ENCODE measurements at places on chromosomes 12 and 14.

DNA sequence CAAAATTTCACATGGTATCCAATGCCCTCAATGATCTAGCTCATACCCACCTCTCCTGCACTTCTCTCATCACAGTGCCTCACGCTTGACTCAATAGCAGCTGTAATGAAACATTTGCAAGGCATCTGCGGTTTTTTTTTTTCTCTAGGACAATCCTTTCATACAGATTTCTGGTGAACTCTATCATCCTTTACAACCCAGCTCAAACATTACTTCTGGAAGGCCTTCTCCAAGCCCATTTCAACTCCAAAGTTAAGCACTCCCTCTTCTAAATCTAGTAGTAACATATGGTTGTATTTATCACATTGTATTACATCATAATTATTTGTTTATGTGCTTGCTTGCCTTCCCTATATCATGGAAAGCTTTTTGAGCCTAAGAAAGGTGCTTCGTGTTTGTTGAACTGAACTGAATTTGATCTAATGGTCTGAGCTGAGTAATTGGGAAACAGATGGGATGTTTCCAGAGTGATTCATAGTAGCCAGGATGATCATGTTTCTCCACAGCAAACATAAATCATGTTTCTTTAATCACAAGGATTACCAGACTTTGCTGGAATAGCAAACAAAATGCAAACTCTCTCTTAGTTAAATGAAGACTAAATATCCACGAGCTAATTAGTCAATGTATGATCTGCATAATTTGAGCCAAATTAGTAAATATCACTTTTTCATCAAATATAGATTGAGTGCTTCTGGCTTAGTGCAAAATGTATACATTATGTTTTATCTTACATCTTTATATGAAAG lies 14.3 kb downstream of the CFL2 start:
- DNase-seq: no peak

- DNase-seq: no peak
Measured at GRCh38 chr12:121657305-121658008, 12.0 kb downstream of the MORN3 start.

DNA sequence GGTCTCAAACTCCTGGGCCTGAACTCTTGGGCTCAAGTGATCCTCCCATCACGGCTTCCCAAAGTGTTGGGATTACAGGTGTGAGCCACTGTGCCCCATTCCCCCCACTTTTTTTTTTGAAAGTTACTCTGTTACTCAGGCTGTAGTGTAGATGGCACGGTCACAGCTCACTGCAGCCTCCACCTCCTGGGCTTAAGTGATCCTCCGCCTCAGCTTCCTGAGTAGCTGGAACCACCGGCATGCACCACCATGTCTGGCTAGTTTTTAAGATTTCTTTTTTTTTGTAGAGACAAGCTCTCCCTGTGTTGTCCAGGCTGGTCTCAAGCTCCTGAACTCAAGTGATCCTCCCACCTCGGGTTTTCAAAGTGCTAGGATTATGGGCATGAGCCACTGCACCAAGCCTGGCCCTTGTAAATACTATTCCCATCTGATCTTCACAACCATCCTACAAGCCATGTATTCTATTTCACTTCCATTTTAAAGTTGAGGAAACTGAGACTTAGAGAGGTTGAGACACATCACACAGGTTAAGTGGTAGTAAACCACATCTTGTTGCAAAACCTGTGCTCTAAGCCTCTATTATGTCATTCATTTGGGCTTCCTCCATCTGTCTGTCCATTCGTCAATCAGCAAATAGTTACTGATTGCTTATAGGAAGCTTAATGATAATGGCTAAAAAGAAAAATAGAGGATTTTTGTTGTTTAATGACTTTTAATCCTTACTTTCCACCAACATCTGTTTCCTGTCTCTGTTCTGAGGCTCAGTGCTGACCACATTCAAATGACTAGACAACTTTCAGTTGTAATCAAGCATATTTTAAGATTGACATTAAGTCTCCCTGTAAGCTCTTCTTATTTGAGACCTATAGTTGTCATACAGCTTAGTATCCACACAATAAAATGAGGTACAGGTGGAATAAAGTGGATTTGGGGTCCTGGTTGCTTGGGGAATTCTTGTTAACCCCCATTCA lies 9.2 kb downstream of the ASCL4 start:
- no peak for DNase-seq

DNA sequence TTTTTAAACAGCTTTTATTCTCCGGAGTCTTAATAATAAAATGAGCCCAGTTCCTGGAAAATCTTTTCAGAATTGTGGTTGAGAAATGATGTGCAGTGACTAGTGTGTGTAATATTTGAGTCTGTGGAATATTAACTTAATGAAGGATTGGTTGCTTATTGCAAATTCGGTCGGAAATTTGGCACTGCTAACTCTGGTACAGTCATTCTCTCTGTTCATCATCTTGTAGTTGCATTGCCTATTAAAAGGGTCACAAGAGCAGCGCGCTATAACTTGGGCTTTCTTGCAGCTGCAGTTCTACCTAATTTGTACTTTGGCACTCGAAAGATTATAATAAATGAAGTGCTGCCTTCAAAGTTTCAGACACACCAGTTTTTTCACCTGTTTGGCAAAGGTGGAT lies 146.0 kb downstream of the FLRT2 start:
- DNase-seq: no peak

- DNase-seq: no peak
Measured at GRCh38 chr12:52183971-52184370, 7.8 kb downstream of the KRT80 start.

DNA sequence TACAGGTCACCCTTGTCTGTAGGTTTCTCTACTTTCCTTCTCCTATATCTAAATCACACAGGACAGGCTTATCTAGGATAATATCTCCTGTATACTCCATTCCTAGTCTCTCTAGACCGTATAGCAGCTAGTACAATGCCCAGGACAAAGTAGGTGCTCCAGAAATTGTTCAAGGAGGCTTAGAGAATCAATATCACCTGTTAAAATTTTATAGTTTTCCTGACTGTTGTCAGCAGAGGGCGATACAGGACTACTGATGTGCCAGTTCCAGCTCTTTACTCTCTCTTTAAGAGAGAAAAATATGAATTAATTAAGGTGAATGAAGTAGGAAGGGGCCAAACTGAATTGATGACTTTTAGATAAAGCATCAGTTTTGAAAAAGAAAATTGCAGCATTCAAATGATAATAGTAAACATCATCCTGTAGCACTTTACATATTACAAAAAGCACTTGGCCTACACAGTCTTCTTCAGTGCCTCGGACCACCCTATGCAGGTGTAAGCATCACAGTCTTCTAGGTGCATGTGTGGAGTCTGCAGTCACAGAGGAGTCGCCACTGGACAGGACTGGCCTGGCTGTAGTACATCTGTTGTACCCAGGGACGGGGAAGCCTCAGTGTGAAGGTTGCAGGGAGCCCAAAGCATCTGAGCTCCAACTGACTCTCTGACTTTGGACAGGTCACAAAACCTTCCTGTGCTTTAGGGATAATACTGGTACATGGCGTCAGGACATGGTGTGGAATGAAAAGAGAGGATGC lies 61.9 kb upstream of the MAX start:
- DNase-seq: no peak

DNA sequence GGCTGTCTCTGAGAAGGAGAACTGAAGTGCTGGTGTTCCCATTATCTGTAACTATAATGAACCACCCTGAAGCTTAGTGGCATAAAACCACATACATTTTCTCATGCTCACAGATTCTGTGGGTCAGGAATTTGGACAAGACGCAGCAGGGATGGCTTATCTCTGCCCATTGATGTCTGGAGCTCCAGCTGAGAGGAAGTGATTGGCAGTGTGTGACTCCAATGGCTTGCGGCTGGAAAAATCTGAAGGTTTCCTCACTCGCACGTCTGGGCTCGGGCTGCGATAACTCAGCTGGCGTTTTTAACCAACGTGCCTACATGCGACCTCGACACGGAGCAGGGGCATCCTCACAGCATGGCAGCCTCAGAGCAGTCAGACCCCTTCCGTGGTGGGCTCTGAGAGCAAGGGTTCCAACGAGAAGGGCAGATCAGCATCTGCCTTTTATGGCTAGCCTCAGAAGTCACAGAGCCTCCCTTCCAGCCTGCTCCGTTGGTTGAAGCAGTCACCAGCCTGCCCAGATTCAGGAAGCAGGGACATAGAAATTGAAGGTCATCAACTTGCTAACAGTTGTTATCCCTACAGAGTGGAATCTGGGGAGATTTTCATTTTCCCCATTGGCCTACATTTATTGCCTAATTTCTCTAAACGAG lies 143.3 kb upstream of the BCL2L14 start:
- DNase-seq: no peak

GRCh38 chr14:94542811-94543440 lies 18.3 kb upstream of the SERPINA4 start:
- DNase-seq: no peak

DNA sequence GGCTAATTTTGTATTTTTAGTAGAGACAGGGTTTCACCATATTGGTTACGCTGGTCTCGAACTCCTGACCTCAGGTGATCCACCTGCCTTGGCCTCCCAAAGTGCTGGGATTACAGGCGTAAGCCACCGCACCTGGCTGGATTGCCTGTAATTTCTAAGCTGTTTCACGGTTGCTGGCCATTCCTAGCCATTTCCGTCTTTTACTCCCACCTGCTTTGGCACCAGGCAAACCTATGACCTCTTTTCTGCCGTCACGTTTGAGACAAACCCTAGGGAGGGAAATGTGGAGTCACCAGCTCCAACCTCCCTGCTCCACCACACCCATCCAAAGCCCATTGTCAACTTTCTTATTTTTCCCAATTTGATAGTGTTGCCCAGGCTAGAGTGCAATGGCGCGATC lies 1.2 kb downstream of the GPR132 start:
- DNase-seq: no peak

GRCh38 chr12:69816082-69816481 lies 8.9 kb upstream of the MYRFL start:
- no peak for DNase-seq

GRCh38 chr14:81802341-81802740 lies 268.7 kb upstream of the SEL1L start:
- DNase-seq: no peak

DNA sequence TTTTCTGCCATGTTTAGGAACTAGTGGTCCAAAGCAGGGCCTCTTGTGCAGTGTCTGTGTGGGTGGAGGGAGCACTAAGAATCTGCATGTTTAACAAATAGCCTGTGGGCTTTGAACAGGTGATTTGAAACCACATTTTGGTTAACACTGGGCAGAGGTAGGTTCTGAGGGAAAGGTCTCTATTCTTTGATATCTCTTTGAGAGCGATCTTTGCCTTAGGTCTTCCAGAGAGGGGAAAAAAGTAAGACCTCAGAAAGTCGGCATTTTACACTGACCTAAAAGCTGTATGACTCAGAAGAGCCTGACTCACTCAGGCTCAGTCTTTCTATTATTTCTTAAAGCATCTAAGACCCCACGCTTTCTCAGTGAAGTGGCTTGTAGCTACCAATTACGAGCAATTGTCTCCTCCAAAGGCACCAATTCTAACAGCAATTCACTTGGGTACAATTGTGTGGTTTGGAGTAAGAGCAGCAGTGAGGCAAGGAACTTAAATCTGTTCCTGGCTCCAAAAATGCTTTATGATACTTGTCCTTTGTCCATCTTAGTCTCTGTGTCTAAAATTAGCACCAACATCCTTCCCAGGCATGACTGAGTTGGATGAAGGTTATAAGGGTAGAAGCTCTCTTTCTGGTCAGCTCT lies 8.8 kb downstream of the EIF2B2 start:
- DNase-seq: no peak

Measured in CD4-positive, alpha-beta T cell treated with Interleukin-1 beta for 1 hour (primary cell).